Anterior cingulate cortex (tissue), 58 donors: ENCODE measurements at places on chromosomes 1 and 21.
A peak's percentile ranks its signal among the peaks of the same experiment; 100 is the strongest.

GRCh38 chr1:99397863-99398262, 133.6 kb downstream of the PLPPR4 start:
- no peak for DNase-seq

- no peak for DNase-seq
These were observed 587.9 kb downstream of the ADGRL2 start for GRCh38 chr1:82388679-82389078.

DNA sequence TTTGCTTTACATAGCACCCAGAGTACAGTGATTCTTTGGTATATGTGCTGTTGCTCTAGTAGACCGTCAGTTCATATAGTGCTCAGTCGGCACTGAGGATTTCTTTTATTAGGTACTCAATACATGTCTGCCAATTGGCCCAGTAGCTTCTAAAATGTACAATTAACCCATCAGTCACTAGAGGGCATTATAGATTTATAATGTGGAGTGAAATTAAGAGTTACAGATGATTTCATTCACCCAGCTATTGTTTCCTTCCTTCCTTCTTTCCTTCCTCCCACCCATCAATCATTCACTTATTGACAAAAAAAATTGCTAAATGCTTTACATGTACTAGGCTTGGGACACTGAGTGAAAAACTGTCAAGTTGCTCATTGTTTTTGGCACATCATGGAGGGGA, 263.6 kb upstream of the USP24 start:
- DNase-seq, result no peak

GRCh38 chr1:18240906-18241305, 133.3 kb downstream of the IGSF21 start:
- DNase-seq, result no peak

DNA sequence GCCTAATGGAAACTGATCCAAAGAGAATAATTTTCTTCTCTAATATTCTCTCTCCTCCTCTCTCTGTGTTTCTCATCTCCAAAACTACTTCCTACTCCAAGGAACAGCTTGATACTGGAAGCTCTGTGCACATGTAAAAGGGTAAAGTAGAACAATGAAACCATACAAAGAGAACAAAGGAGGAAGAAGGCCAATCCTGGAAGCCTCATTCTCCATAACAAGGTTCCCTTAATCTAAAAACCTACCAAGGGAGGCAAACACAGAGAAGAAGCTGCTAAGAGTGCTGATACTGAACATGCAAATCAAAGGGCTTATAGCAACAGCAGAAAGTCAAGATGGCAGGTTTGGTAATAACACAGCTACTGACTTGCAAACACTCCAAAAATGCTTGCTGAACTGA, 44.4 kb downstream of the SIPA1L2 start:
- DNase-seq, result no peak

DNA sequence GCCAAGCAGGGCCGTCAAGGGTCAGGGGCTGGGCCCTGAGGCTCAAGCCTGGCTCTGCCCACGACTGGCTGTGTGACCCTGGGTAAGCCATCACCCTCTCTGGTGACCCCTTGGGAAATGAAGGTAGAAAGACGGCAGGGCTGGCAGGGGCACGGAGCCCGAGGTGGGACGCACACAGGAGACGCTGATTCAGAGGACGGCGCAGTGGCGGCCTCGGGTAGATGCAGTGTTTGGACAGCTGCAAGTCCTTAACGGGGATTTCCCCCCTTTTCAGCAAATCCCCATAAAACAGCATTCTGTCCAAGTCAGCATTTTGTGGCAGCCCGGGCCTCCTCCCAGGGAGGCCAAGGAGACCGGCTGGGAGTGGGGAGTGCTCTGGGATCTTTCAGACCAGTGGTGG, 16.7 kb downstream of the COL8A2 start:
- no peak for DNase-seq

DNA sequence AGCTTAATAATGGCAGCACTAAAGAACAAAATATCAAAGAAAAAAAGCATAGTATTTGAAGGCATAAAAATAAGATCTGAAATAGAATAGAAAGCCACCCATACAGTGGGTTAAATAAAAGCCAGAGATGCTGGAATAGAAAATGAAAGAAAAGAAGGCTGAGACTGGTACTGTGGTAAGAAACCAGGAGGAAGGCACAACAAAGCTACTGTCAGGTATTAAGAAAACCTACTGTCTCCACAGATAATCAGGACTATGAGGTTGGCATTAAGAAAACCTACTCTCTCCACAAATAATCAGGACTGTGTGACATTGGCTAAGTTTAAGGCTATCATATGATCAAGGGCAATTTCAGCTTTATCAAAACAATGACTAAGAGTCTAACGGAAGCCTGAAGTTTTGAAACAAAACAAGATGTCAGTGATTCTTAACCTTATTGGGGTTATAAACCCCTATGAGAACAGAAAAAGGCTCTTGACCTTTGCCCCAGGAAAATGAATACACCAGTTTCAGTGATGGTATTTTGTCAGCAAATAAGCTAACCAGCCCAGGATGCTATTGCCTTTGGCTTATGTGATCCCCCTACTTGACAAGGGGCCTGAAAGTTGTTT, 24.4 kb downstream of the MCOLN2 start:
- DNase-seq, result no peak

GRCh38 chr21:31232344-31232743, 111.7 kb downstream of the TIAM1 start:
- no peak for DNase-seq

GRCh38 chr1:110556471-110556807, 37.5 kb upstream of the KCNA10 start:
- DNase-seq, result peak; percentile 82

GRCh38 chr1:193185901-193186731, at the start of gene B3GALT2:
TSS of gene B3GALT2 (minus strand) at chr1:193186613. CDS start at chr1:193181562, 5,051 bp downstream.
- peak; percentile 34 for DNase-seq

- DNase-seq, result no peak
These were observed 1.2 kb downstream of the ITPKB start for GRCh38 chr1:226737819-226738420.

GRCh38 chr1:219490566-219490965, 122.3 kb downstream of the ZC3H11B start:
- DNase-seq, result no peak

- no peak for DNase-seq
These were observed 185.2 kb downstream of the C1orf94 start for GRCh38 chr1:34361781-34362357.

DNA sequence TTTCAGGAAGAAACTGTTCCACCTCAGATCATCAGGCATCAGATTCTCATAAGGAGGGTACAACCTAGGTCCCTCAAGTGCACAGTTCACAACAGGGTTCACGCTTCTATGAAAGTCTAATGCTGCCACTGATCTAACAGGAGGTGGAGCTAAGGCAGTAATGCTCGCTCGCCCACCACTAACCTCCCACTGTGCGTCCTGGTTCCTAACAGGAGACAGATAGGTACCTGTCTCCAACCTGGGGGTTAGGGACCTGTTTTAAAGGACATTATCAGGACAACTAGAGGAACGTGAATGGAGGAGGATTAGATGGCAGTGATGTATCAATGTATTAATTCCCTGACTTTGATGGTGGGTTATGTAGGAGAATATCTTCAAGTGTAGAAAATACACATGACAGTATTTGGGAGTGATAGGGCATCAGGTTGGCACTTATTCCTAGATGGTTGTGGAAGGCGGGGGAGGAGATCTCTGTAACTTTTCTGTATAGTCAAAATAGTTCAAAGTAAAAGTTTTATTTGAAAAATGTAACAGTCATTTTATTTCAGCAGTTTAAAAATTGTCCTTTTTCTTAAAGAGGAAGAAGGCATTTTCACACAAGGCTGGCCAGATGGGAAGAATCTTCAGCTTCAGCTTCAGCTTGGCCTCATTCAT, 43.9 kb downstream of the DEGS1 start:
- DNase-seq, result no peak

DNA sequence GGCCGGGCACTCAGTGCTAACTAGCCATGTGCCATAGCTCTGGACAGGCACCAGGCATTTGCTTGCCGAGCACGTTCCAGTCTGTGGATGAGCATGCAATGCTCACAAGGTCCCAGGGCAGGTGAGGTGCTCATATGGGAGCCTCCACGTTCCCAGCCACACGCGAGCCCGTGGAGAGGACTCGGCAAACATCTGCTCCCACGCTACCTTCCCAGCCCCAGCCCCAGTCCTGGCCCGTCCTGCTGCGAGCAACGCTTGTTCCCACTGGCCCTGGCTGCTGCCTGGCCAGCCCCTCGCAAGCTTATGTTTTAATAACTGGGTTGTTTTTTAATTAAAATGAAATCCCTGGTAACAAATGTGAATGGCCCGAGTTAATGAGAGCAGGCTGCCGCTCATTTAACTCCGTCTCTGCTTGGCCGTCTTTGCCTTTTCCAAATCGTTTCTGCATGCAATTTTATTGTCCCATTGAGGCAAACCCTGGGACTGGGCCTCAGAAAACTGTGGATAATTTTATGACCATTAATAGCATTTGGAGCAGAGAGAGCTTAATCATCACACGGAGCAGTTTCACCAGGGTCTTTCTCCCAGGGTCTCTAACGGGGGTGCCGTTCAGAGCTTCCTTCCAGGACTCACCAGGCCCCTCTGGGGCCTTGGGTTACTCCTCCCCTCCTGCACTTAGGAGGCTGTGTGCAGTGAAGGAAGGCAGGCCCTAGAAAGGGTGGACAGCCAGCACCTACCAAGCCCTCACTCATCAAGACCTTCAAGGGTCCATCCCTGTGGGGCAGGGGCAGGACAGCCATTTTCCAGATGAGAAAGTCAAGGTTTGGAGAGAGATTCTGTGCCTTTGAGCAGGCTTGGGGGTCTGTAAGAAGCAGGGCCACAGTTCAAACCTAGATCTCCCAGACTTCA, 136.8 kb downstream of the GLIS1 start:
- DNase-seq, result no peak

DNA sequence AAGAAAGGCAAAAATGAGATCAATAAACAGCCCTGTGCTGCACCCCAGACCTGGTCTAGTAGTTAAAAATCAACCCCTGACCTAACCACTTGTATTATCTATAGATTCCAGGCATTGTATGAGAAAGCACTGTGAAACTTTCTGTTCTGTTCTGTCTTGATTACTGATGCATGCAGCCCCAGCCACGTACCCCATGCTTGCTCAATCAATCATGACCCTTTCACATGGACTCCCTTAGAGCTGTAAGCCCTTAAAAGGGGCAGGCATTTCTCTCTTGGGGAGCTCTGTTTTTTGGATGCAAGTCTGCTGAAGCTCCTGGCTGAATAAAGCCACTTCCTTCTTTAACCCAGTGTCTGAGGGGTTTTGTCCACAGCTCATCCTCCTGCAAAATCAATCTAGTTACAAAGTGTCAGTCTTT, 24.2 kb upstream of the CD34 start:
- no peak for DNase-seq

DNA sequence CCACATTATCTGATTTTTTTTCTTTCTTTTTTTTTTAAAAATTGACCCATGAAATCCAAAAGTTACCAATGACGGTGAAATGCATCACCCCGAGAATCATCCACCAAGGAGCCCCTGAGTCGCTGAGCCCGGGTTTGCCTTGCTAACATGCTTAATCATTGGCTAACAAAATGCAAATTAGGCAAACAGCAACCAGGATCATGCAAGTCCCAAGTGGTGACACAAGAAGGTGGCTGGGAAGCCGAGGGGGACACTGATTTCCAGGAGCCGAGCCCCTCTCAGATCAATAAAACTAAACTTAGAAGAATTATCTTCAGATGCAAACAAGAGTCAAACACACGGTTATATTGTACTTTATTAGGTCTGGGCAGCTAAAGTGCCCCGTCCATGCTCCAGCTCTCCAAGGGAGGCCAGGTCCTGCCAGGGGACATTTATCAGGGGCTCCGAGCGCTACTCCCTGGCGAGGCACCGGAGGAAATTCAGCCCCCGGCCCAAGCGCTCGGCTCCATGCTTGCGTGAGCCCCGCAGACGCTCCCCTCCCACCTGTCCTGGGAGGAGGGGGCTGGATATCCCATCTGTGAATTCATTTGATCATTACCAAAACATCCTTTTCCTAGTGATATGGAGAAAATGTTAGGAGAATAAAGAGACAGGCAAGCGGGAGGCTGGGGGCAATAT, 154.1 kb downstream of the NPHP4 start:
- DNase-seq, result no peak

GRCh38 chr21:37605006-37605405, 238.4 kb downstream of the DYRK1A start:
- DNase-seq, result no peak

DNA sequence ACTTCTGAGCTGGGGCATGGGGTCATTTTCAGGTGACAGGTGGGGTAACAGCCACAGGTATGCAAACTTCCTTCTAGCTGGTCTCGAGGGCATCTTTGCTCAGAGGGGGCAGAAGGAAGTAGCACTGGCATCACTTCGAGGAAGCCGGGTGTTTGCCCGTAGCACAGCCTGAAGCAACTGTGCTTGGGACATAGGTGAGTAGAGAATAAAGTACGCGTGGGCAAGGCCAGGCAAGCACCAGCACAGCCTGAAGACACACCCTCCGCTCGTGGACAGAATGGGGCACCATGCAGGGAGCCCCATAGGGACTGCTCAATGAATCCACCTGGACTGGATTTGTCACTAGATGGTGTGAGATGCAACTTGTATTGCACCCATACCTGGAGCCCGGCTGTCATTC, 167.1 kb downstream of the KCNJ6 start:
- DNase-seq, result no peak

DNA sequence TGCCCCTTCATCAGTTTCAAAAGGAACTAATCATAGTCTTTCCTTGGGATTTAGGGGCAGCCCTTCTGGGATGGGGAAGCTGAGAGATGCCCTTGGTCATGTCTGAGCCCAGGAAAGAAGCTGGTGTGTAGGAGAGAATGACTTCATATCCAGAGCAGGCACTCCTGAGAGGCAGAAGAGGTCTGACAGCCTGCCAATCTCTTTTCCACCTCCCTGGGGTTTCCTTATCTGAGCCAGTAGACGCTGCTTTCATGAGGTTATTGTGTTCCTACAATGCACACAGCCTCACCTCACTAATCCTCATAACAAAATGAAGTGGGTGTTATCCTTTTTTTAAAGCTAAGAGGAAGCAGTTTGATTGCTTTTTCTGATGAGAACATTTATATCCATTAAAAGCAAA, 14.1 kb downstream of the ROR1 start:
- DNase-seq, result no peak

GRCh38 chr1:221987860-221988520, 246.1 kb upstream of the DUSP10 start:
- no peak for DNase-seq

GRCh38 chr1:115476616-115477015, 138.6 kb upstream of the NGF start:
- DNase-seq, result no peak

GRCh38 chr21:27759091-27759659, 792.3 kb upstream of the ADAMTS5 start:
- DNase-seq, result no peak

- DNase-seq, result no peak
These were observed 48.6 kb upstream of the ATF3 start for GRCh38 chr1:212559929-212560328.
